HFFc6 (cell line): ENCODE measurements at places on chromosomes 3 and 15.
A peak's percentile ranks its signal among the peaks of the same experiment; 100 is the strongest.

- no peak for DNase-seq
Measured at GRCh38 chr3:142623194-142623593, 27.0 kb downstream of the PLS1 start.

GRCh38 chr15:54374184-54374952 is 396.1 kb downstream of the UNC13C start:
- no peak for DNase-seq

GRCh38 chr3:49313896-49314688 is 25.8 kb downstream of the USP4 start:
- peak; percentile 6 for DNase-seq

DNA sequence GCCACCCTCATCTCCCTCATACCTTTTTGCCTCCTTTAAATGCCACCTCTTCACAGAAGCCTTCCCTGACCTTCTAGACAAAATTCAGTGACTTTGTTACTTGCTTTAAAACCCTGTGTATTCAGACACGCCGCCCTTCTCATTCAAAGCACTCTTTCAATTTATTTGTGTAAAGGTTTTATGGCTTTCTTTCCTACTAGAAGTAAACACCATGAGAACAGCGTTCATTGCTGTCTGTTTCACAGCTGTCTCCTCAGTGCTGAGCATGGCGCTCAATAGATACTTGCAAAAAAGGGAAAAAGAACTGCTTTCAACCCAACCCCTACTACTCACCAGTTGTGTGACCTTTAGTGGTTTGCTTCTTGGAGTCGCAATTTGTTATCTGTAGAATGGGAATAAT is 17.0 kb downstream of the ATXN7 start:
- no peak for DNase-seq

DNA sequence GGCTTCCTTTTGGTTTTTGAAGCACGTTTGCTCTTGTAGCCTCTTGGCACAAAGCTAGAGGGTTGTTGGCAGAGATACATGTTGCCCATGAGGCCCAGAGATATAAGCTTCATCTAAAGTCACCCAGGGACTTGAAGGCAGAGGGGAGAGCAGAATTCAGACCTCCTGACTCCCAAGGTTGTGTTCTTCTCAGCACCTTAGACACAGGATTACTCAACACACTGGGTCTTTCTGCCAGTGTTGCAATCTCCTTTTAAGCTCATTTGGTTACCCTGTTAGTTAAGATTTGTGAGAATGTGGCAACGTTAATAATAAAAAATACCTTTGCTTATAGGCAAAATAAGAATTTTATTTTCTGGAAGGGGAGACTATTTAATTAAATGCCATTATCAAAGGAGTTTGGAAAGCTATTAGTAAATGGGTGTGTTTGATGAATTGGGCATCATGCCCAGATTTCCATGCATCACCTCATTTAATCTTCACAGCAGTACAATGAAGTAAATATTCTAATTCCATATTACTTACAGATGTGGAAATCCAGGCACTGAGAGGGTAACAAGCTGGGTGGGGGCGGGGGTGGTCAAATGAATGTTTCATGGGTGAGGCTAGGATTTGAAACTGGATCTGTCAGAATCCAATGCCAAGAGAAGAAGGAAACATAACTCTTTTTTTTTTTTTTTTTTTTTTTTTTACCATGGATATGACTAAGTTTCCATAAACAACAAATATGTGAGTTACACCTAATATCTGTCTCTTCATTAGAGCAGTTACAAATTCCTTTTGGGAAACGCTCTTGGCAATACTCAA is 183.3 kb downstream of the NR1D2 start:
- DNase-seq = peak; percentile 15

DNA sequence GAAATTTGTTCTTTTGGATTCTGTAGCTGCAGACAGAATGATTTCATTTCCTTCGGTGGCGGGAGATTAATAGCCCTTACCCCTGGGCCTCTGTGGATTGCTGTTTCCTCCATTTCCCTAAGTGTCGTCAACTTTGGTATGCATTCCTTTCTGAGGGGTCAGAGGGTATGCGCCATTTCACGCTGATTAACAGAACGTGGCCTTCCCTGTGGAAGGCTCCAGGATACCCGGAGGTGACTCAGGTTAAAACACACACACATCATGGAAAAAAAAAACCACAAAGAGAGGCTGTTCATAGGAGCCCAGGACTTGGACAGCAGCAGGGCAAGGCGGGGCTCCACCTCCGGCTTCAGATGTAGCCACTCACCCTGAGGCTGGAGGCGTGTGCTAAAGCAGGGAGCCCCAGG is 51.9 kb downstream of the EPHB1 start:
- peak; percentile 79 for DNase-seq

DNA sequence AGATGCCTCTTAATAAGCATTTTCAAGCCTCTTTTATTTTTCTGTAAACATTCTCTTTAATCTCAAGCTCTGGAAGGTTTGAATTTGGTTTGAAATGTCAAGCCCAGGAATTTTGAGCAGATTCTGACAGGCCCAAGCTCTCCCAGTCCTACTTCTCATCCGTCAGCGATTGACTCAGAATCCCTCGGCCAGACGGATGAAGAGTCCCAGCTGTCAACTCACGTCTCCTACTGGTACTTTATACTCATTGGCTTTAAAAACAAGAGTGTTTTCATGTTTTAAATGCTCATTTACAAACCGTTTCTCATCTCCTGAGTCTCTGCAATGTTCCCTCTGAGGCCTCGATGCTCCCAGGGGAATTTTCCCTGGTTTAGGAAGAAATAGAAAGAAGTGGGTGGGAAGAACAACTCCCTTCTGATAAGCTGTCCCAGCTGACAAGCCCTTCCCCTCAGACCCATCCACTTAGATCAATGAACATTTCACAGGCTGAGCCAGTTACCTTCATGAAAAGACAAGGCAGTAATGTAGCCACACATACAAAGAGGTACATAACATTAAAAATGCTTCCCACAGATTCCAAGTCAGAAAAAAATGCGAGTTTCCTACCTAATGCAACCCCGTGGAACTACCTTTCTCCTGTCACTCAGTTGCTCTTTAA is 478.2 kb upstream of the DPH6 start:
- DNase-seq = no peak

DNA sequence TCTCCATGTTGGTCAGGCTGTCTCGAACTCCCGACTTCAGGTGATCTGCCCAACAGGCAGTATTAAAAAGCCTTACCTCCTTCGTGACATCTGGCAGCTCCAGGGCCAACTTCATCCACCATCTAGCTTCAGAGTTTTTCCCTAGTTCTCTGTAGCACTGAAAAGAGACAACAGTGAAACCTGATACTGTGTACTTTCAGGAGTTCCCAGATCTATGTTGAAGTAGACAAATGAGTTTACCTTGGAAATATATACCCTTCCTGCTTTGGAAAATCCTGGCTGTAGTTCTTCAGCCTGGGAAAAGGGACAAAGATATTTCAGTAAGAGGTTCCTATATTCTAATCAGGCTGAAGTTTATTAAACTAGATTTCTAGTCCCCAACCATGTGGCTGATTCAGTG is 18.0 kb downstream of the RMDN3 start:
- DNase-seq = no peak

DNA sequence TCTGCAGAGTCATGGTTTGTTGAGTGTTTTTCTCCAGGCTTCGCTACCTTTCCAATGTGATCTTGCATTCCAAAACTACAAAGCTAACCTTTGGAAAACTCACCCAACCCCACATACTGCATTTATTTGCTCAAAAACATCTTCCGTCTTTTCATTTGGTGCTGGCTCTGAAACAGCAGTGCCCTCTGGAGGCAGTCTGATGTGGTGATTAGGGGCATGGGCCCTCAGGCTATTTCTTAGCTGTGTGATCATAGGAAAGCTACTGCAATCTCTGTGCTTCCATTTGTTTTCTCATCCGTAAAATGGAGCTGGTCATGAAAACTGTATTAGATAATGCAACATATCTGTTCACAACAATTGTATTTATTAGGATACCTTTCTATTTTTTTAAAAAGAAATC is 47.0 kb downstream of the MTHFS start:
- DNase-seq = peak; percentile 55

DNA sequence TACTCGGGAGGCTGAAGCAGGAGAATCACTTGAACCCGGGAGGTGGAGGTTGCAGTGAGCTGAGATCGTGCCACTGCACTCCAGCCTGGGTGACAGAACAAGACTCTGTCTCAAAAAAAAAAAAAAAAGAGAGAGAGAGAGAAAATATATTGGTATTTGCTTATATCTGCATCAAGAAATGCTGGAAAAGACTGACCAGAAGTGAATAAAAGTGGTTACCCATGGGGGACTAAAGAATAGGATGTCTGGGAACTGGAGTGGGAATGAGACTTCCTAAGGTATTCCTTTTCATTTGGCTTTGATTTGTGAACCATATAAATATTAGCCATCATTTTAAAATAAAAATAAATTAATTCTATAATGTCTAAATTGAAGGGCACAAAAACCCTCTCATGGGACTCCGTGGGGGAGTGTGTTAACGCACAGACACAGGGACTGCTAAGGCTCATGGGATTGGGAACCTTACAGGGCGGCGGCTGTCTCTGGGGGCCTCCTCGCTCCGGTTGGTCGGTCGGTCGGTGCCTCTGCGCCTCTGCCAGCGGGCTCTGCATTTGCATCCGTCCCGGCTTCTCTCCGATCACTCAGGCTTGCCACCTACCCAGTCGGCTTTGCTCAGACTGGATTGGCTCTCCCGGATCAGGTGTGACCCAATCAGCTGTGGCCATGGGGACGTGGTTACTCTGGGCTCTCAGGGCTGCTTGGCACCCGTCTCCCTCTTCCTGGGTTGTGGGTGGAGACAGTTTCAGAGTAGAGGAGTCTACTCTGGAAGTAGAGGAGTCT is 12.7 kb upstream of the TSPAN3 start:
- no peak for DNase-seq

DNA sequence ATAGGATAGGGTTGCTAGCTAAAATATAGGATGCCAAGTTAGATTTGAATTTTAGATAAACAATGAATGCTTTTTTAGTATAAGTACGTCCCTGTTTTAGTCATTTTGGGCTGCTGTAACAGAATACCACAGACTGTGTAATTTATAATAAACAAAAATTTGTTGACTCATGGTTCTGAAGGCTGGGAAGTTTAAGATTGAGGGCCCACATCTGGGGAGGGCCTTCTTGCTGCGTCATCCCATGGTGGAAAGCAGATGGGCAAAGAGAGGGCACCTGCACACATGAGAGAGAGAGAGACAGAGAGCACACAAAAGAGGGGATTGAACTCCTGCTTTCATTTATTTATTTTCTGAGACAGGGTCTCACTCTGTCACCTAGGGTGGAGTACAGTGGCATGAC is 246.5 kb downstream of the EPHB1 start:
- DNase-seq = peak; percentile 9

- no peak for DNase-seq
Measured at GRCh38 chr15:92005154-92005553, 151.6 kb downstream of the SLCO3A1 start.

DNA sequence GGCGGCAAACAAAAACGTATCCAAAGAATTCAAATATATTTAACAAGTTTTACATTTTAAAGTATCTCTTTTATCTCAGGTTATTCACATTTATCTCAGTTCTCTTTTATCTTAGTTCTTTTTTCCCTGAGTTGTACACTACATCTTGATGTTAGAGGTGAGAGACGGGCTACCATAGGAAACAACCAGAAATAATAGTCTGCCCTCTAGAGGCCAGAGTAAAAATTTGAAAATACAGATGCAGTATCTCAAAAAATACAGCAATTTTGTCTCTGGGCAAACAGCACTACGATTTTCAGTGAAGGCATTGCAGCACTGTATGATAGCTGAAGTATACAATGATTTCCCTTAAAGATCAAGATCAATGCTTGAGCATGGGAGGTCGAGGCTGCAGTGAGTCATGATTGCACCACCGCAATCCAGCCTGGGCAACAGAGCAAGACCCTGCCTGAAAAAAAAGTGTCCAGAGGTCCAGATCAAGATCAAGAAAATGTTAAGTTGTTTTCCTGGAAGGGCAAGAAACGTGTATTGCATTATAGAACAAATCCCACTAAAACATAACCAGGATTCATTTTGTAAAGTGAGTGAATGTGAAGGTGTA is 82.6 kb upstream of the ATP11B start:
- DNase-seq = peak; percentile 27

DNA sequence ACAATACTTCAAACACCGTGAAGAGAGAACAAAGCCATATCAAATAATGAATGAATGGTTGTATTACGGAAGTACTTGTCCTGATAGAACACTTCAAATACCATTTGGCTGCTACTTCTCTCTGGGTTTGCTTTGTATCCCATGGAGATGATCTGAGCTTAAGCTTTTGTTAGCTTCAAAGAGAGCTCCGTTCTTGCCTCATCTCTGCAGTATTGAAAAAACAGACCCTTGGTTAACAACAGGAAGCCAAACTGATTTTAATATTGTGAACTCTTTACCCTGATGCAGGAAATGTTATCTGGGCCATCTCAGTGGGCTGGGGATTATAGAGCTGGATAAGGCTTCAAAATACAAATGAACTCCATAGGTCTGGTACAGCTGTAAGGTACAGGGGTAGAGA is 101.0 kb downstream of the CHL1 start:
- DNase-seq = no peak

GRCh38 chr3:14391033-14391432 is 11.4 kb upstream of the SLC6A6 start:
- peak; percentile 80 for DNase-seq

DNA sequence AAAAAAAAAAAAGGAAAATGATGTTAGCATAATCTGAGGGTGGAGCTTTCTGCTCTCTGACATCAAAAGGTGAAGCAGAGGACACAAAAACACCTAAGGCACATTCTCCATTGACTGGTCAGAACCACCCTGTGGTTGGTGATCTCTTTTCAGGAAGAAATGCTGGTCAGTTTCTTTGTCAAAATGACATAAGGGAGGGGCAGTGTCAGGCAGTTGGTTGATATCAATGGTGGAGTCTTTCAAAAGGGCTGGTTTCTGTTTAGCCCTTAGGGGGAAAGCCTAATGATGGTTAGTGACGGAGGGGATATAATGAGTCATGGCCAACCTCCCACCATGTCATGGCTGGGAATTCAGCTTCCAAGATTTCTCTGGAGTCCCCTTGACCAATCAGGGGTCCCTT is 185.9 kb upstream of the GBE1 start:
- no peak for DNase-seq

GRCh38 chr3:112770032-112770626 is 76.5 kb downstream of the CD200R1L start:
- DNase-seq = peak; percentile 64

GRCh38 chr3:101851850-101852714 is 2.8 kb downstream of the NFKBIZ start:
- no peak for DNase-seq

DNA sequence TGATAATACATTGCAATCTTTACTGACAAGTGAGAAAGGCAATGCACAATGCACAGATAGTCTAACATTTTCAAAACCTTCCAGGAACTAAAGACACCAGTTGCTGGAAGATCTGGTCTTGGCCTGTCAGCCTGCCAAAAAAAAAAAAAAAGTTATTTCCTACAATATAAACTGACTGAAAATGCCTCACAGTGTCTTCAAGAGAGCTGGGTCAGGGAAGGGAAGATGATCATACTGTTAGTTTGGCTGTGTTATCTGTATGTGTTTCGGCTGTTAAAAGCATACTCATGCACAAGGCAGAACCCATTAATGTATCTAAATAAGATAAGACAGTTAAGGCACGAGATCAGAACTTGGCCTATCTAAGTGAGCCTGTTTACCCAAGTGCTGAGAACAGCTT is 673.4 kb downstream of the MECOM start:
- no peak for DNase-seq

- peak; percentile 17 for DNase-seq
Measured at GRCh38 chr3:182618981-182619591, 174.2 kb upstream of the ATP11B start.
